ENCODE measurements at places on chromosomes 5 and 9.

DNA sequence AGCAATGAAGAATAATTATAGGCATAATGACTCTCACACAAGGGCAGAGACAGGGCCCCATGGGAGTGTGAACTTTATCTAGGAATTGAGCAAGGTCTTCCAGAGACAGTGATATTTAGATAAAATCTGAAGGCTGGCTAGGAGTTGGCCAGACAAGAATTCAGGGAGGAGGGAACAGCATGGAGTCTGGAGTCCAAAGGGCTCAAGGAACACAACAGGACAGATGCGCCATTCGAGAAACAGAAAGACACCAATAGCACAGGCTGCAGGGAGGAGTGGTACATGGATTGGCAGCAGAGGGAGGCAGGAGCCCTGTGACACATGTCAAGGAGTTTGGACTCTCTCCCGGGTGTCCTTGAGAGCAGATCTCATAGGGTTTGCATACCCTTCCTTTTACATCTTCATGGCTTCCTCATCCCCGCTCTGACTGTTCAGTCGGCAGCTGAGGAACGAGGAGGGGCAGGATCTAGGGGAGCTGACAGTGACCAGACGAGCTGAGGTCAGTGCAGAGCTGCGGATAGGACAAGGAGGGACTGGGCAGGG is 64.0 kb upstream of the XPA start:
- no peak for DNase-seq

DNA sequence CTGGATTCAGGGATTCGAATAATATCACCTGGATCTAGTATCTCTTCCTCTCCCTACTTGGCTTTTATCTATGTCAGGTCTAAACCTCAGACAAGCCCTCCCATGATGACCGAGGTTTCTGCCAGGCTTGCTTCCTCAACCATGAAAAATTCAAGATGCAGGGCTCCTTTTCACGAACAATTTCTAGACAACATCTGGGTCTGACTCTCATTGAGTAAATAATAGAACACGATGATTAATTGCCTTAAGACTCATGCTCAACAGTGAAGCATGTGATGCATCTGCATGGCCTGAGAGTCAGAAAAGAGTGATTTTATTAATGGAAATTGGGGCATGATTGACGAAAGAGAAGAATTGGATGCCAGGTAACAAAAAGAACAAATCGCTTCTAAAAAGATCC is 277.2 kb upstream of the ZNF608 start:
- DNase-seq: no peak

DNA sequence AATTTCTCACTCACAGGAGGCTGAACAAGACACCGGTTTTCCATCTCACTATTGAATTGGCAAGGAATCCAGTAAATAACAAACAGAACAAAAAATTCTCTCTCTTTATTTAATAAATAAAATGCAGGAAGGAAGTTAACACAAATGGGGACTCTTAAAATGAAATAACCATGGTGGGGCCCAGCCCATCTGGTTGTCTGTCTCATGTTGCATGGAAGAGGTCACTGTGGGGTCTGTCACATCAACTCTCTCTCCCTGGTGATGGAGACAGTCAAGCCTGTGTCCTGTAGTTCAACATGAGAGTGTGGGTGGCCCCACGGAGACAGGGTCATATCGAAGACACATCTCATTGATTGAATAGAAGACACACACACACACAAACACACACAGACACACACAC is 297.7 kb downstream of the IRX2 start:
- DNase-seq: no peak

DNA sequence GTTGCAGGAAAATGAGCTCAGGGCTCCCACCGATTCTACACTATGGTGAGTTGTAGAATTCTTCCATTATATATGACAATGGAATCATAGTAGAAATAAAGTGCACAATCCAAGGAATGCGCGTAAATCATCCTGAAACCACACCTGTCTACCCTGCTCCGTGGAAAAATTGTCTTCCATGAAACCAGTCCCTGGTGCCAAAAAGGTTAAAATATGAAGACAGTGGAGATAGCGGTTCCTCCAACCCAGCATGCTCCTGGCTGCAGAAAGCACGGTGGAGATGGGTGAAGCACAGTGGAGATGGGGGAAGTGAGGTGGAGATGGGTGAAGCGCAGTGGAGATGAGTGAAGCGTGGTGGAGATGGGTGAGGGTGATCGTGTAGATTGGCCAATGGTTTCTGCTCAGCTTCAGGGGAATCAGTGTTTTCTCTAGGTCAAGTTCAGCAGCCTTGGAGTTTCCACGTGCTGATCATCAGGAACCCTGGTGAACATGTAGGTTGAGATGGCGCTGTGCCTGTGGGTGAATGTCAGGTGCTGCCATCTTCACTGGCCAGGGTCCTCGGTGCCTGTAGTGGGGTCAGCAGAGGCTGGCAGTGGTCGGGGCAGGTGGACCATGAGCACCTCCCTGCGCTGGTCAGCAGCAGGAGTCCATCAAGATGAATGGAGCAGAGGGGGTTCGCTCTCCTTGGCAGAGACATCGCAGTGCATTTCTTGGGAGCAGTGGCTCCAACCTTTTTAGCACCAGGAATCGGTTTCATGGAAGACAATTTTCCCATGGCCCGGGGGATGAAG is 20.3 kb downstream of the PAEP start:
- DNase-seq: no peak

GRCh38 chr5:142110046-142110531 is 1.5 kb downstream of the NDFIP1 start:
- DNase-seq: no peak

- DNase-seq: no peak
Observed at GRCh38 chr5:98193921-98194760, 579.3 kb upstream of the RGMB start.

DNA sequence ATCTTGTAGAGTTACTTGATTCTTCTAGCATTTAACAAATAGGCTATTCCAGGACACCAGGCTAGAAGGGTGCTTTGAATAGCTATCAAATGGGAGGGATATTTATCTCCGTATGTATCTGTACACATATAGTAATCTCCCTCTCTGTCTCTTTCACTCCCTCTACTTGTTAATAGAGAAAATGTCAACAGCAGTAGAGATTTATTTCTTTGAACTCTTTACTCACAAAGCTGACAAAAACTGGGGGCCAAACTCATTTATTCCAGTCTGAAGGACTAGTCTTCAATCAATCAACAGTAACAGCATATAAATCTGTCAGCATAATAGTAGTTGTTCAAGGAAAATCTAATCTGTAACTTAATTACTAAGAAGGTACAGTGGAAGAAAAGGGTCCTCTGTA is 78.2 kb upstream of the FER start:
- no peak for DNase-seq

GRCh38 chr9:96327694-96328352 is 25.8 kb upstream of the HSD17B3 start:
- DNase-seq: peak; percentile 23

- no peak for DNase-seq
Observed at GRCh38 chr5:89179731-89180130, 296.7 kb upstream of the MEF2C start.

DNA sequence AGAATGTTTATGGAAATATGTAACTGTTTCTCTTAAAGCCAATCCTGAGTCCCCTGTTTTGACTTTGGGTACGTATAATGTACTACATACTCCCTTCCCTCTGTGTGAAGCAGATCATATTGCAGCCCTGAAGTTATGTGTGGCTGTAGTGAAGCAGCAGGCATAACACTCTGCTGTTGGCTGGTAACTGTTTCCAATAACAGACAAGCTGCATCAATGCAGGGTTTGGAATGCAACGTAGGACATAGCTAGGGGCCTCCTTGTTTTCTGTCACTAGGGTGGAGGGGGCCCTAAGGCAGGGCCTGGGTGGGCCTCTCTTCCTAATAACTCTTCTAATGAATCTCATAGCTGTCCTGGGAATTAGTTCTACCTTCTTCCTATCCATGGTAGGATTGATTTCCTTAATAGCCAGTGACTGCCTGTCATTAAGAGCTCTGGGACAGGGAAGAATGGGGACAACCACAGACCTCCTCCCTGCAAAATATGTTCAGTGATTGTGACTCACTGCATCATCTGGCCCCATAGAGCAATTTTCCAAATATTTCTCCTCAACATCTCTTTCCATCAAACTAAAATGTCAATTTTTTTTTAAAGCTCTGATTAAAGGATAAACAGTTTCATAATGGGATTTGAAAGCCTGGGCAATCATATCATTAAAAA is 129.6 kb upstream of the HMHB1 start:
- DNase-seq: no peak

- no peak for DNase-seq
Observed at GRCh38 chr5:136998854-136999357, 500.2 kb downstream of the SPOCK1 start.
